Smooth muscle cell of the pulmonary artery (primary cell): ENCODE measurements at places on chromosomes 11 and 22. TPM values are rescaled to one million over a fixed set of nuclear protein-coding genes. Genes with fewer than 3 reads are reported as not detected.

KRTAP5-7 gene
- not detected in 2 replicates for total RNA-seq

CNIH2 gene
- total RNA-seq, result 0.72 and 0.86 TPM in 2 replicates

GRM5 gene
- total RNA-seq, result under 0.01 and 0.10 TPM in 2 replicates

TBC1D22A gene
- total RNA-seq, result 16.9 and 17.6 TPM in 2 replicates

ADORA2A gene
- 1.6 and 2.5 TPM in 2 replicates for total RNA-seq

AAMDC gene
- total RNA-seq, result 17.3 and 32.2 TPM in 2 replicates

OR5T2 gene
- total RNA-seq, result not detected in 2 replicates

BTG4 gene
- total RNA-seq, result not detected in 2 replicates

ANO1 gene
- total RNA-seq, result 3.8 and 11.7 TPM in 2 replicates

INS gene
- not detected in 2 replicates for total RNA-seq

SLC15A3 gene
- total RNA-seq, result 10.7 and 16.4 TPM in 2 replicates

CLNS1A gene
- 155 and 172 TPM in 2 replicates for total RNA-seq

SYCE3 gene
- total RNA-seq, result not detected in 2 replicates

ZP1 gene
- total RNA-seq, result 0.36 and 0.98 TPM in 2 replicates

OR52K1 gene
- not detected in 2 replicates for total RNA-seq

SAA1 gene
- total RNA-seq, result 28.7 TPM in 1 of 2 replicates, not detected in the other

SYT8 gene
- total RNA-seq, result 0.07 TPM in 2 replicates

TH gene
- total RNA-seq, result not detected in 2 replicates

SLC22A9 gene
- total RNA-seq, result not detected in 2 replicates

C11orf24 gene
- 64.8 and 65.6 TPM in 2 replicates for total RNA-seq
